IMR-90 (cell line): ENCODE measurements at places on chromosomes 1 and 21. TPM values are rescaled to one million over a fixed set of nuclear protein-coding genes. Genes with fewer than 3 reads are reported as not detected.
A peak's percentile ranks its signal among the peaks of the same experiment; 100 is the strongest.

DNA sequence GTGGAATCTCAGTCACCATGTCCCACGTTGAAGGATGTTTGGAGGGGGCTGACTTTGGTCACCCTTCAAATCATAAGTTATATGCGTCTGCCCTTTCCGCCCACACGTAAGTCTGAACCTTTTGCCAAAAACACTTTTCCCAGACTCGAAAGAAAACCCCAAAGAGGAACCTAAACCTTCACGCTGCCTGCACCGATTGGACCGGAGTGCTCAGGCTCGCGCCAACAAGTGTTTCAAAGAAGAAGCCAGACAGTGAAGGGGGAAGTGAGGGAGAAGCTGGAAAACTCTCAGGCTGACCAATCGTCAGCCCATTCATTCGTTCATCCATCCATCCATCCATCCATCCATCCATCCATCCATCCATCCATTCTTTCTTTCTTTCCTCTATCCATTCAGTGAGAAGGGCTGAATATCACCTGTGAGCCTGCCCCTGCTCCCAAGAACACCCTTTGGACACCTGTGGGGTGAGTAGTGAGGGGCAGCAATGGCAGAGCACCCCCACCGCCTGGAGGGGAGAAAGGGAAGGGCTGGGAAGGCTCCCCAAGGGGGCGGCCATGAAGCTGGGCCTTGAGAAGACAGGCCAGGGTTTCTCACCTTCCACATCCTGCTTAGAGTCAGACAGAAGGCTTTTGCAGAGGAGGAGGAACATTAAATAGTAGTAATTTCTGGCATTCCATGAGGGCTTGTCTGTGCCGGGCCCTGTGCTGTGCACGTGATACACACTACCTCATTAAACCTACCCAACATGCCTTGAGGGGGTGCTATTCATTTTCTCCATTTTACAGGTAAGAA lies 27.1 kb upstream of the RUNX3 start:
- DNase-seq, result no peak
- H3K4me1 ChIP-seq, result peaks cover 13% of the 10 kb centered on the region
- H3K27ac ChIP-seq, result no peak overlapping the region

DNA sequence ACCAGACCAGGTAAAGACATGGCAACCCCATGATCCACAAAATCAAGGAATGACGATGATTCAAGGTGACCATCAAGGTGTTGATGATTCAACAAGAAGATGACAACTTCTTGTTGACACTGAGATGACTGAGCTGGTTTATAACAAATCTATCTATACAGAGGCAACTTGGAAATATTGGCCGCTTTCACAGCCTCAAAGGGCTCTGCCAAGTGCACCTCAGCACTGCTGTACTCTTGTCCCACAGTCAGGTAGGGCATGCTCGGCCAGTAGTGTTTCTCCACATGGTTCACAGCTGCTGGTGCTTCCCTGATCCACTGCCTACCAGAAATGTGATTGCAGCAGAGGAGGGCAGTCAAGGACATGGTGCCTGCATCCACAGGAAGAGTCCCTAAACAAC lies 125.2 kb upstream of the SYT6 start:
- no peak overlapping the region for H3K27ac ChIP-seq
- H3K27me3 ChIP-seq, result peaks cover 19% of the 10 kb centered on the region
- no peak overlapping the region for H3K4me3 ChIP-seq
- H3K36me3 ChIP-seq, result no peaks in the 10 kb centered on the region

GRCh38 chr1:117608115-117608615 lies 2.3 kb downstream of the TENT5C start:
- H3K36me3 ChIP-seq, result no peaks in the 10 kb centered on the region
- no peak for DNase-seq
- no peak overlapping the region for H3K27ac ChIP-seq
- H3K27me3 ChIP-seq, result no peaks in the 10 kb centered on the region
- peaks cover 14% of the 10 kb centered on the region for H3K4me1 ChIP-seq

GRCh38 chr1:92475029-92475428 lies 11.7 kb downstream of the GFI1 start:
- DNase-seq, result no peak
- no peaks in the 10 kb centered on the region for H3K36me3 ChIP-seq
- H3K27me3 ChIP-seq, result peaks cover 68% of the 10 kb centered on the region

GRCh38 chr21:41241341-41241740 lies 73.4 kb downstream of the BACE2 start:
- no peak overlapping the region for H3K4me3 ChIP-seq
- no peaks in the 10 kb centered on the region for H3K4me1 ChIP-seq
- no peak overlapping the region for H3K27ac ChIP-seq
- no peak for DNase-seq
- H3K36me3 ChIP-seq, result peaks cover 5% of the 10 kb centered on the region; the same call in 1 of the 2 replicates

GRCh38 chr1:61226791-61227567 lies 144.6 kb downstream of the NFIA start:
- H3K36me3 ChIP-seq, result no peaks in the 10 kb centered on the region
- no peaks in the 10 kb centered on the region for H3K27me3 ChIP-seq
- DNase-seq, result no peak
- H3K4me1 ChIP-seq, result no peaks in the 10 kb centered on the region
- no peak overlapping the region for H3K27ac ChIP-seq

GRCh38 chr1:103949779-103950178 lies 200.1 kb downstream of the AMY1C start:
- H3K4me1 ChIP-seq, result no peaks in the 10 kb centered on the region
- no peaks in the 10 kb centered on the region for H3K27me3 ChIP-seq
- no peaks in the 10 kb centered on the region for H3K36me3 ChIP-seq
- DNase-seq, result no peak
- no peak overlapping the region for H3K4me3 ChIP-seq

GRCh38 chr1:42964044-42964812 lies 5.6 kb upstream of the SLC2A1 start:
- peaks cover 35% of the 10 kb centered on the region for H3K4me1 ChIP-seq
- H3K4me3 ChIP-seq, result no peak overlapping the region
- no peaks in the 10 kb centered on the region for H3K36me3 ChIP-seq
- no peaks in the 10 kb centered on the region for H3K27me3 ChIP-seq
- no peak for DNase-seq

DNA sequence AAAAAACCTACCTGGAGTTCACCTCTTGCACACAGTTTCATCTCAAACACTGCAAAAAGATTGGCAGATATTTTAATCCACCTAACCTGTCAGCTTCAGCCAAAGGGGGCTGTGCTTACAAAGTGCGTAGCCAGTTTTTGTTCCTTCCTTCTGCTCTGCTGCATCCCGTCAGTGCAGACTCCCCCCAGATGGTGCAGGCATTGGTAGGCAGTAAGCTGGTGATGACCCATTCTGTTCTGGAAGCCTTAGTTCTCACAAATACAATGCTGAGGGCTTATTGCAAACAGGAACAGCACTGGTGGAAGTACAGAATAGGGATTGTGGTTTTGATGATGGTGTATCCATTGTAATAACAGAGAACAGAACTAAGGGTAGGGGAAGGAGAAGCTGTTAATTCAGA lies 239.5 kb downstream of the RYR2 start:
- H3K4me1 ChIP-seq, result no peaks in the 10 kb centered on the region
- DNase-seq, result no peak
- H3K27me3 ChIP-seq, result no peaks in the 10 kb centered on the region
- H3K36me3 ChIP-seq, result no peaks in the 10 kb centered on the region
- no peak overlapping the region for H3K27ac ChIP-seq

GRCh38 chr1:226666164-226666506 lies 72.9 kb downstream of the ITPKB start:
- no peak overlapping the region for H3K27ac ChIP-seq
- H3K4me3 ChIP-seq, result no peak overlapping the region
- peaks cover 24% of the 10 kb centered on the region for H3K4me1 ChIP-seq
- H3K36me3 ChIP-seq, result no peaks in the 10 kb centered on the region

DNA sequence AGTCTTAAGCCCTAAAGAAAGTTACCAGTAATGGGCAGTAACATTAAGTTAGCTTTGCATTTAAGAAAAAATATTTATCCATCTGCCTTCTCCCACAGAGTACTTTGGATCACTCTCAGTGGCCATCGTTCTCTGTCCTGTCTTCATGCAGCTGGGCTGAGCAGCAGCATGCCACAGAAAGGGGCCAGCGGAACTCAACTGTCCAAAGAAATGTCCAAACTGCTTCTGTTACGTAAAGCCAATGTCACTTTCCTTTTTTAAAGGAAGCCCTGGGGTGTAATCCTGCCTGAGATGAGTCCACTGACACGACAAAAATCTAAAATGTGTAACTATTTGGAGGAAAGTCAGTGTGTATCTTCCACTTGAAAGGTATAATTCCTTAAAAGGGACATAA lies 291.6 kb downstream of the SMYD3 start:
- peak overlapping the region; percentile 64; the same call in 1 of the 2 replicates for H3K27ac ChIP-seq
- peak overlapping the region; percentile 11; the same call in 1 of the 2 replicates for H3K4me3 ChIP-seq
- H3K36me3 ChIP-seq, result no peaks in the 10 kb centered on the region
- DNase-seq, result no peak
- peaks cover 1% of the 10 kb centered on the region for H3K4me1 ChIP-seq

- H3K27me3 ChIP-seq, result no peaks in the 10 kb centered on the region
- no peaks in the 10 kb centered on the region for H3K36me3 ChIP-seq
- DNase-seq, result no peak
- H3K27ac ChIP-seq, result no peak overlapping the region
- no peaks in the 10 kb centered on the region for H3K4me1 ChIP-seq
- no peak overlapping the region for H3K4me3 ChIP-seq
These were observed 155.0 kb downstream of the KCNH1 start for GRCh38 chr1:210978974-210979354.

GRCh38 chr21:37009740-37010341 lies 3.3 kb downstream of the RIPPLY3 start:
- no peaks in the 10 kb centered on the region for H3K36me3 ChIP-seq
- H3K27ac ChIP-seq, result no peak overlapping the region
- peak overlapping the region; percentile 39 for H3K4me3 ChIP-seq
- peak; percentile 80 for DNase-seq
- H3K4me1 ChIP-seq, result no peaks in the 10 kb centered on the region

DNA sequence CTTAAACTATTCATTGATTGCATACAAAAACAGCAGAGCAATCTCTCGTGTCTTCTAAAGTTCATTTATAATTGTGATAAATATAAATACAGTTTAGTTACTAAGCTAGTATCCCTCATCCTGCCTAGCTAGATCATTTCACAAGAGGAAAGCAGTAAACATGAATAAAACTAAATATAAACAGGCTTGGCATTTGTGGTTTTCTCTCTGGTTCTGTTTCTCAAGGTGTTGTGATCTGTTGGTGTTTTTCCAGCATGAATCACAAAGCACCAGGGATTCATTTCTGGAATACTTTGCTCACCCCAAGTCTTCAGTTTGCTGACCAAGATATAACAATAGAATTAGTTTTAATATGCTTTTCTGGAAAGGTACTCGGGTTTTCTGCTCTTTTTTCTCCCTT lies 32.7 kb upstream of the GLIS1 start:
- H3K27me3 ChIP-seq, result no peaks in the 10 kb centered on the region
- H3K27ac ChIP-seq, result no peak overlapping the region
- peaks cover 6% of the 10 kb centered on the region for H3K4me1 ChIP-seq
- no peak overlapping the region for H3K4me3 ChIP-seq

DNA sequence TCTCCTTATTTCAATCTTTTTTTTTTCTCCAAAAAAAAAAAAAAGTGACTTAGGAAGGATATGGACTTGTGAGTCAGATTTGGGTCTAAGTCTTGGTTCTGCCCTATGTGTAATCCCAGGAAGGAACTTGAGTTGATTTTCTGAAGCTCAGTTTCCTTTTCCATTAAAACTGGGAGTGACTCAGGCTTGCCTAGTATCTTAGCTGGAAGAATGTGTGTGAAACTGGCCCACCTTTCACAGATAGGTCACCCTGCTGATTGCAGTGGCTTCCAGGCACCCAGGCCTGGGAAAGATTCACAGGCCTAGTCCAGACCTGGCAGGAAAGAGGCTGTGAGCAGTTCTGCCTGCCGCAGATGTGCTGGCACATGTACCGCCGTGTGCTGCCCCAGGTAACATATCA lies 218.3 kb upstream of the HOOK1 start:
- H3K4me1 ChIP-seq, result peaks cover 19% of the 10 kb centered on the region
- no peaks in the 10 kb centered on the region for H3K27me3 ChIP-seq
- peak; percentile 95 for DNase-seq

DNA sequence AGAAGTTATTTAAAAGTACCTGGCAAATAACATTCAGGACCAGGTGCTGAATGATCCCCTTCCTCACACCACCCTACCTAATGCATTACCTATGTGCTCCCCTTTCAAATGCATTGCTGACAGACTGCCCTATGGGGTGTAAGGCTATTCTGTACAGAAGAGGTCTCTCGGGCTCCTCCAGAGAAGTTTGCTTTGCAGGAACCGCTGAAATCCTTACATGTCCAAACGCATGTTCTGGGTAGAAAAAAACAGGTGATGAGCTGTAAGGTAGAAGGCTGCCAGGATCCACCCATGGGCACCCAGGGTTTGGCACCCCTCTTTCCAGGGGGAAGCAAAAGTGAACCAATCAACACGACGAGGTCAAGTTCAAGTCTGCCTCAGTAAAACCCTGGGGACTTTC lies 58.3 kb upstream of the TARBP1 start:
- no peak overlapping the region for H3K4me3 ChIP-seq
- no peaks in the 10 kb centered on the region for H3K36me3 ChIP-seq
- DNase-seq, result no peak
- H3K27me3 ChIP-seq, result no peaks in the 10 kb centered on the region; the same call in 1 of the 2 replicates
- peaks cover 24% of the 10 kb centered on the region for H3K4me1 ChIP-seq

DNA sequence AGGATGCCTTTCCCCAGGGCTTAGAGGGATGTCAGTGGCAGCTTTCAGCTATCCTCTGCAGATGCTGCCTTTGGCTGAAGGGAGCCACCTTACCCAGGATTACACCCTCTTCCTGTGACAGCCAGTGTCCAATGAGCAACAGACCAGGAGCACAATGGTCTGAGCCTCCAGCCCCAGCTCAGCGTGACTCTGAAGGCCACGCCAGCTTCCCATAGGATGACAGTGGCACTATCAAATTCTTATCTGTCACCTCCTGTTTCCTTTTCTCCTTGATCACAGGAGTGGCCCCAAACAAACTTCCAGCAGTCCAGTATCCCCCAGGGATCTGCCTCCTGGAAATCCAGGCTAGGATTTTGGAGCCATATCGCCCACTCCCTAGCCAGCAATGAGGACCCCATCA lies 226.9 kb downstream of the SETD4 start:
- no peak for DNase-seq
- H3K4me3 ChIP-seq, result no peak overlapping the region
- H3K36me3 ChIP-seq, result no peaks in the 10 kb centered on the region
- H3K4me1 ChIP-seq, result 0 out of 2 replicates have a peak, but pooled peaks cover 2% of the 10 kb centered on the region
- H3K27ac ChIP-seq, result no peak overlapping the region

DNA sequence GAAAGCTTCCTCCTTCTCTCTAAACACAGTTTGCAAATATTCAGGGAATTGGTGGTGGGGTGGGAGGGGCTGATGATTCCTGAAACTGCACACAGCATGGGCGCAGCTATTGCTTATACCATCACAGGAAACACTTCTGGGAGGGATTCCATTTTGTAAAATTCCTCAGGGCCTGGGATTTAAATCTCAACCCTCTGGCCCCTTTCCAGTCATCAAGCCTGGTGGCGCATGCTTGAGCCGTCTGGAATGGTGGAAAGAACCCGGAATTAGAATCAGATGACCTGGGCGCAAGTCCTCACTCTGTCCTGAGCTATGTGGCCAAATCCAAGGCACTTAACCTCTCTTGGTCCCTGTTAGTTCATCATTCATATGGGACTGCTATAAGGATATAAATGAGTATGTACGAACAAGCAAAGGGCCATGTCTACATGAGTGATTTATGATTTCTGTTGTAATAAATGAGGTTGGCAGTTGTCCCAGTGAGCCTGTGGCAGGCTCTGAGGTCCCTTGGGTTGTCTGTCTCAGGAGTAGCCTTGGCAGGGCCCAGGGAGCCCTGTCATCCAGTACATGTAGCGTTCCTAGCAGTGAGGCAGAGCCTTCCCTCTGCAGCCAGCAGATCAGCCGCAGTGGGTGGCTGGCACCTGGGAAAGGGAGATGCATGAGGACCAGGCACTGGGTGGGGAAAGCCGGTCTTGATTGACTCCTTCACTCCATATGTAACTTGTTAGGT lies 72.0 kb downstream of the MAN1C1 start:
- peak; percentile 59 for DNase-seq
- H3K27me3 ChIP-seq, result no peaks in the 10 kb centered on the region
- peak overlapping the region; percentile 88 for H3K27ac ChIP-seq

Gene FNDC5
- 1.6 and 1.7 TPM in 2 replicates for total RNA-seq

Gene TMPRSS3
- total RNA-seq, result not detected in 2 replicates

Gene C1orf210
- total RNA-seq, result not detected in 2 replicates

Gene BLACAT1
- total RNA-seq, result under 0.01 TPM in 1 of 2 replicates, not detected in the other

Gene CD101
- not detected in 2 replicates for total RNA-seq

Gene ANGPTL3
- not detected in 2 replicates for total RNA-seq
